ENCODE measurements at places on chromosomes 2 and 18.

- DNase-seq, result no peak
Measured at GRCh38 chr2:10549621-10550020, 101.5 kb upstream of the ODC1 start.

DNA sequence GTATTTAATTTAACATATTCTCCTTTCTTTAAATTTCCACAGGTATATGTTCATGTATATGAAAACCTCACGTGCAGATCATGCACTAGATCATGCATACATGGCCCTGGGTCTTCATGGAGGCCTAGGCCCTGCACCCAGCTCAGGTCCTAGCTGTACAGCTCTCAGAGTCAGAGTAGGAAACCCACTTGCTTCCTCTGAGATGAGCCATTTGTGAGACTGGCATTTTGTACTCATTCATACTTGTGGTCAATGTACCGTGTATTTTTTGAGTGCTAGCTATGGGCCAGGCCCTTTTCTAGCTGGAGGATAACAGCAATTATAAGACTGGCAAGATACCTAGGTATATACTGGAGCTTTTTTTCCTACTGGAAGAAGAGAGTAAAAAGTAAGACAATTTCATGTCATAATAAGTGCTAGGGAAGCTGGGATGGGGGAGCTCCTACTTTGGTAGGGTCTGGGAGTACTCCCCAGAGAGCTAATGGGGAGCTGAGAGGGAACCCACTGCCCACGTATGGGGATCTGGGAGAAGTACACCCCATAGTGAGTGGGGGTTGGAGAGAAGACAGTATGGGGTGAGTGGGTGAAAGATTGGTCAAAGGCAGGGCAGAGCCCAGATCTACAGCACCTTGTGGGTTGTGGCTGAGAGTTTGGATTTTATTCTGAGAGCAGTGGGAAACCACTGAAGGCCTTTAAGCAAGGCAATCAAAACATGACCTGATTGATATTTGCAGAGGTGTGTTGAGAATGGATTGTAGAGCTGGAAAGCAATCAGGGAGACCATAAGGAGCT, 72.0 kb downstream of the POLE4 start:
- DNase-seq, result no peak

GRCh38 chr2:177430411-177430810, 37.8 kb downstream of the AGPS start:
- no peak for DNase-seq

- DNase-seq, result no peak
Measured at GRCh38 chr18:58953627-58954026, 89.0 kb downstream of the ZNF532 start.

- no peak for DNase-seq
Measured at GRCh38 chr2:134167015-134167414, 86.9 kb upstream of the MGAT5 start.

DNA sequence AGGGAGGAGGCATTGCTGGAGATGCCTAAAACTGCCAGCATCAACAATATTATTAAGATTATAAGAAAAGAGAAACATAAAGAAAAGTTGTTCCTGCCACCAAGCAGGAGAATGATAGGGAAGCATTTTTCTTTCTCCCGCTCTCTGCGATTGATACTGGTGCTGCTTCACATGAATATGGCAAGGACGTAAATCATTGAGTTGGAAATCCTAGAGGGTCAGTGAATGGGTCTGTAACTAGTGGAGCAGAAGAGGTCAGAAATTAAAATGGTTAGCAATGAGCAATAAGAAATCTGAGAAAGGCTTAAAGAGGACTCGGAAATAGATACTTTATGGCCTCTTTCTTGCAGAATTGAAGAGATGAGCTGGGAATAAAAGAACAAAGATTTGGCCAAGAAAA, 631.7 kb downstream of the BCL11A start:
- DNase-seq, result no peak

- DNase-seq, result no peak
Measured at GRCh38 chr2:221596192-221596591, 24.1 kb upstream of the EPHA4 start.

DNA sequence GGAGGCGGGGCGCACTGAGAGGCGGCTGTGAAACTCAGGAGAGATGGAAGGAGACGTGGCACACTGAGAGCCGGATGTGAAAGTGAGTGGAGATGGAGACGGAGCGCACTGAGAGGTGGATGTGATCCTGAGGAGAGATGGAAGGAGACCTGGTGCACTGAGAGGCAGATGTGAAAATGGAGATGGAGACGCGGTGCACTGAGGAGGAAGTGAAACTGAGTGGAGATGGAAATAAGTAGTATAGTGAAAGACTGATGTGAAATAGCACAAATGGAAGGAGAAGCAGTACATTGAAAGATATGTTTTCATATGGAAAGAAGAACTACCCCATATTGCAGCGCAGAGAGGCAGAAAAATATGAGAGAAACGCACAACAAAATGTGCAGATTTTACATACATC, 281.6 kb upstream of the RGPD4 start:
- no peak for DNase-seq

GRCh38 chr2:230781130-230781797, 68.6 kb downstream of the CAB39 start:
- DNase-seq, result no peak

DNA sequence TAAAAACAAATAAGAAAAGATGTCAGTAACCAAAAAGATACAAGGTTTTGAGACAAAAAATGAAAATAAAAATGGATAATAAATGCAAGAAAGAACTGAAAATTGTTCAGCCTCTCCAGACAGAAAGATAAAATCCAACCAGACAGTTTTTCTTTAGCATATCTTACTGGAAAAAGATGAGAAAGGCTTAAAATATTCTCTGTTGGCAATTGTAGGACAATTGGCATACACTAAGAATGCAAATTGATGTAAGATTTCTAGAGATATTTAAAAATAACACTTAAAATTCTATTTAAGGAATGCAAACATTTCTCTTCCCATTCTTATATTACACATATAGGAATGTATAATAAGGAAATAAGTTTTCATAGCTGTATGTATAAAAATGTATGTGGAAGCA, 590.6 kb downstream of the DSC3 start:
- DNase-seq, result no peak

DNA sequence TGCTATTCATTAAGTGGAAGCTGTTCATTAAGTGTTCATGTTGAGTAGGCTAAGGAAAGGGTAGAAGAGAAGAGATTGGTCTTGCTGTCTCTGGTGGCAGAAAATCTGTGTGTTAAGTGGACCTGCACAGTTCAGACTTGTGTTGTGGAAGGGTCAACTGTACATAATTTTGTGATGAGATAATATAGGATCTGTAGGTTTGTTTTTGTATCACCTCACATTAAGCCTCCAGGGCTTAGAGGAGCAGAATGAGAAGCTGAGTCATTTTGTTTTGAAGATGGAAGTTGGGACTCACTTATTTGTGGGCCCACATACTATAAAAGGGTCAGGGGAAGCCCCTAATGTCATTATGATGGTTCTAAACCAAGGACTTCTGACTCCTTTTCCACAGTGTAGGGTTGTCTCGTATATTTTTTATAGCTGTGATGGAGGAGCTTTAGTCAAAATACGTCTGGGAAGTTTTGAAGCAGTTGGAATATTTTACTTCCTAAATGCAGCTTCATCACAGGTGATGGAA, 18.2 kb downstream of the PMS1 start:
- no peak for DNase-seq

DNA sequence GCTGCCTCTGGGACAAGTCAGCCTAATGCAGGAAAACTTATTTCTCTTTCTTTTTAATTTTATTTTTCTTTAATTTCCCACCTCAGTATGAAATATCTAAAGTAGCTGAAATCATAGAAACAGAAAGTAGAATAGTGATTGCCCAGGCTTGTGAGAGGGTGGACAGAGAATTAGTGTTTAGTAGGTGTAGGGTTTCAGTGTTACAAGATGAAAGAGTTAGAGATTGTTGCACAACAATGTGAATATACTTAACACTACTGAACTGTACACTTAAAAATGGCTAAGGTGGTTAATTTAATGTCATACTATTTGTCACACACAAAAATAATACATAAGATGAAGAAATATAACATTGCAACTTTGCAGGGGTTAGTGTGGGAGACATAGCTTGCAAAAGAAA, 80.8 kb downstream of the NAT8 start:
- no peak for DNase-seq

DNA sequence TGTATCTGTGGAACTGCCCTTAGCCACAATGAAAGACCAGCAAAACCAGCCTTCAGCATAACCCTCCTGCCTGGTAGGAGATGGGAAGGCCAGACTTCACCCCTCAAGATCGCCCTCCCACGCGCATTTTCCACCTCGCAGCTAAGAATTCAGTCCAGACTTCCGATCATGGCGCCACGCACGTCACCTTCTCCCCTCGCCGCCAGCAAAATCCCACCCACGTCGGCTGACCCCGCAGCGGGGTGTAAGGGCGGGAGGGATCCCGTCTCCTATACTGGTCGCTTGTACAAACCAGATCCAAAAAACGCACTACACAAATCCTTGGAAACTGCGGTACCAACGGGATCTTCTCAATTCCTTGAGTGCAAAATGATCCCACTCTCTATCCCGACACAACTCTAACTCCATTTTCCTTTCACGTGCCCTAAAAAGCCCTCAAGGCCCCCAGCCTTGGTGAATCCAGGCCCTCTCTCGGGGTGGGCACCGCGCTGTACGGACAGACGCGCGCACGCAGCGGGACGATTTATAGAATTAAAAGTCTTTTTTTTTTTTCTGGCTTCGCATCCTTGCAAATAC, 1.0 kb upstream of the BMPR2 start:
- DNase-seq, result peak; percentile 9

- DNase-seq, result no peak
Measured at GRCh38 chr18:46060359-46060841, 11.7 kb downstream of the PSTPIP2 start.

DNA sequence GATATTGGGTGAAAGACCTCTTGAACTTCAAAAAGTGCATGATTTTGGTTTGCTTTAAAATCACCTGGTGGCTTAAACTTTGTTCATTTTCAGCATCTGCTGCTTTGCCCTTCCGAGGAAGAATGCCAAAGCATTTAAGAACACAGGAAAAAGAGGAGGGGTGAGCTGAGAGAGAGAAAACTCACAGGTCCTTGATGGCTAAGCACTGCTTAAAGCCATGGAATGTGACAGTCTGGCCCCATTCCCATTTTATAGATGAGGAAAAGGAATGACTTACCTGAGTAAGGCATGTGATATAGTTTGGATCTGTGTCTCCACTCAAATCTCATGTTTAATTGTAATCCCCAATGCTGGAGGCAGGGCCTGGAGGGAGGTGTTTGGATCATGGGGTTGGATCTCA, 58.1 kb downstream of the KCNS3 start:
- no peak for DNase-seq

- DNase-seq, result no peak
Measured at GRCh38 chr2:73028841-73029240, 42.7 kb downstream of the SFXN5 start.

GRCh38 chr2:144759746-144760145, 239.8 kb upstream of the ZEB2 start:
- DNase-seq, result no peak

Data from stimulated activated CD4-positive, alpha-beta T cell treated with anti-CD3 and anti-CD28 coated beads, Interleukin-1b, Interleukin-23, amount 100 ng/mL, for 24 hours (primary cell).